Right kidney (tissue), 9 donors: ENCODE measurements at places on chromosomes 2 and 18.

- no peak for DNase-seq
These were observed 129.3 kb downstream of the EXOC6B start for GRCh38 chr2:72696559-72696958.

DNA sequence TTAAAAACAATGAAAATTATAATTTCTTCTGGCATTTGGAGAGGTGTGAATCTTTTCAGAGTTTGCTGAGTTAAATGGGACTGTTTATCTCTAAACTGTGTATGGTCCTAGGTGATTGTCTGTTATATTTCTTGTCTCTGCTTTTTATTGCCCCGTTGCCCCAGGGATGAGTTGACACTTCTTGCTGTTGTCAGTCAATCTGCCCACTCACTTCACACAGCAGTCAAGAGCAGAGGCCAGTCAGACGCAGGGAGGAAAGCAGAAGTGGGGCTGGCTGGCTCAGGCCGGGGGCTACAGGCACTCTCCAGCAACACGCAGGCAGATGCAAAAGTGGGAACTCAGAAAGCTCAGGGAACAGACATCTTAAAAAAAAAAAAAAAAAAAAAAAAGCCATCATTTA is 365.2 kb downstream of the CLIP4 start:
- DNase-seq: no peak

- no peak for DNase-seq
These were observed 298.1 kb downstream of the GALR1 start for GRCh38 chr18:77547757-77548156.

GRCh38 chr2:44330801-44331200 is 30.5 kb downstream of the PREPL start:
- DNase-seq: no peak

DNA sequence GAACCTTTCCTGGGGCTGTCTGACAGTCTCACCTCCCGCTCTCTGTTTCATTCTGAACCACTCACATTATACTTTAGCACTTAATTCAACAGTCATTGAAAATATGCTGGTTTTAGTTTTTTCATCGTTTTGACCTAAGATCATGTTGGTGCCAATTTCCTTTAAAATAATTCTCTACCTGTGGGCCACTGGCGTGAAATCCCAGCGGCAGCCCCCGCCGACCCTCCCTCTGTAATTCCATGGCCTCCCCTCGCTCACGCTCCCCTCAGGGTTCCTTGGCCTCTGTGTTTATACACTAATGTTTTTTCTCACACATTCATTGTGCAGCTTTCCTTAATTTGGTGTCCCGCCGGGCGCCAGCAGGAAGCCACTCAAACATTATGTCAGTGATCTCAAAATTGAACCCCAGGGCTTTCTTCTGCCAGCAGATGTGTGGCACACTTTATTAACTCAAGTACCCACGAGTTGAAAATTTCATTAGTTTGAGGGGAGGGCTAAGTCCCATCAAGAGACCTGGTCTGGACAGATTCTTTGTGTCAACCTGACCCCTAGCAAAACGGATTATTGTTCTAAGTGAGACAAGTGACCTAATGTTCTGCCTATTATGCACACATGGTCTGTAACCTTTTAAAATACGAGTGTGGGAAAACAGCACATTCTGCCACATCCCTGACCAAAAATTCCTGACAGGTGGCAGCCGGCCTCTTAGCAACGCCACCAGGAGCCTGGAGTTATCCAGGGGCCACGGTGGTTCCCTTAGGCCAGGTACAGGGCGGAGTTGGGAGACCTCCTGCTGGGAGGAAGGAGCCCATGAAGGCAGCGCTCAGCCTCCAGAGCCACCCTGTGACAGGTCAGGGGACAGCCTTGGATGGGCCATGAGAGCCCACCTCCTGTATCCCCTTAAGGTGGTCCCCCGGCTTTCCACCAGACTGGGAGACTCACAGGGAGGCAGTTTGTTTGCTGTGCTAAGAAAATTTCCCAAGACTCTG is 53.1 kb downstream of the APOB start:
- DNase-seq: no peak

GRCh38 chr2:132419941-132420340 is 3.3 kb downstream of the GPR39 start:
- DNase-seq: no peak

- no peak for DNase-seq
These were observed 6.9 kb upstream of the SMAD7 start for GRCh38 chr18:48957616-48958015.

GRCh38 chr2:55805686-55806085 is 112.0 kb upstream of the PNPT1 start:
- DNase-seq: no peak

GRCh38 chr2:229780856-229781773 is 66.8 kb upstream of the DNER start:
- peak; percentile 20 for DNase-seq

DNA sequence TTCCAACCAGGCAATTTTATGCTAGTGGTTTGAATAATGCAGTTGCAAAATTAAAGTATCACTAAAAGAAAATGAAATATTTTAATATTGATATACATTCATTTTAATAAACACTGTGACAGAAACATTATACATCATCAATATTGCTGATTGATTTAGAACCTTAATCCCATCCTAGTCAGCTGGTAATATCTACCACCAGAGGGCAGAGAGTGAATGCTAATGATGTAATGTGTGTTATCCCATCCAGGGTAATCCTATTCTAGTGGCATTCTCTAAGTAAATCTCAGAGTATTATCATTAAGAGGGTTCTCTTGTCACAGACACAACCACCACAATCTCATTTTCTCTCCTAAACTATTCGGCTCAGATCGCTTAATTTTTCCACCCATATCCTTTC is 477.4 kb downstream of the CPS1 start:
- no peak for DNase-seq

DNA sequence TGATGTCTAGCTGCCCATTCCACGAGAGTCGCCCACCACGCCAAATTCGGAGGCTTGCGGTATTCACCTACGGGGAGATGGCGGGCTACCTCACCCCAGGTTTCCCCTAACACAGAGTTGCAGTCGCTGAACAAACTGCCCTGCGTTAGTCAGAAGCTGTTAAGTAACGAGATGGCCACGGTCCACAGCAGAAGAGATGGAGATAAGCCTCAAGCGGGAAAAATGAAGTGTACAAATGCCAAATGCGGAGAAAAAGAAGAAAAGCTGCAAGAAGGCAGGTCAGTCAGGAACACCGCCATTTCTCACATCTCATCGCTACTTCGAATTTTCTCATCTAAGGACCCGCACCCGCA is 425 bp downstream of the ASB3 start:
- no peak for DNase-seq

- DNase-seq: no peak
These were observed 59.2 kb upstream of the SCYGR2 start for GRCh38 chr2:227539465-227539956.

GRCh38 chr2:27756544-27757498 is 14.7 kb upstream of the MRPL33 start:
- DNase-seq: no peak

GRCh38 chr2:239576784-239577685 is 176.2 kb upstream of the HDAC4 start:
- no peak for DNase-seq

- DNase-seq: no peak
These were observed 22.0 kb downstream of the RHOB start for GRCh38 chr2:20468549-20469500.

GRCh38 chr18:74899554-74899953 is 301.9 kb downstream of the ZNF407 start:
- DNase-seq: no peak

DNA sequence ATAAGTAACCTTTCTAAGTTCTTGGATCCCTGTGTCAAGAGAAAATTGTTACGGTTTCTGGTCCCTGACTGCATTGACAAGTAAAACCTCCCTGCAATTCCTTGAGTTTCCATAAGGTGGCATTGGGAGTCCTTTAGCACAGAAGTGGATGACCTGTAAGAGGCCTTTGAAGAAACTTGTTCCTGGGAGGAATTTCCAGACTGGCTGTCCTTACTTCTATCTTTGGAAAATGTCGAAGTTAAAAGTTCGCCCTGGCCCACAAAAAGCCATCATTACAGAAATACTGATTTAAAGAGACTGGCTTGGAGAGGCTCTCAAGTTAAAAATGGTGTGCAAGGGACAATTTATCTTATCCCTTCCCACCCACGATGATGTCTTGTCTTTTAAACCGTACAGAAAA is 218.4 kb downstream of the CDH20 start:
- peak; percentile 30 for DNase-seq

- no peak for DNase-seq
These were observed 34.4 kb upstream of the TRAPPC8 start for GRCh38 chr18:31977270-31977872.

- DNase-seq: no peak
These were observed 119.0 kb downstream of the GULP1 start for GRCh38 chr2:188410504-188411235.

DNA sequence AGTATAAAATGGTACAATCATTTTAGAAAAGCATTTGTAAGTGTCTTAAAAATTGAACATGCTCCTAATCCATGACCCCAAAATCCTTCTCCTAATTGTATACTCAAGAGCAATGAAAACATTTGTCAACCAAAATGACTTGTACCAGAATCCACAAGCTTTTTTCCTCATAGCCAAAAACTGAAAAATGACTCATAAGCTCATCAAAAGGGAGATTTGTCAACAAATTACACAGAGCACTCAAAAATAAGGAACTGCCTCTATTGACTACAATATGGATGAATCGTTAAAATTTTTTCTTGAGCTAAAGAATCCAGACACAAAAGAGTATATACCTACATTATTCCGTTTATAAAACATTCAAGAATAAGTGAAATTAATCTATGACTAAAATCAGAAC is 544.8 kb downstream of the ARHGAP15 start:
- no peak for DNase-seq

DNA sequence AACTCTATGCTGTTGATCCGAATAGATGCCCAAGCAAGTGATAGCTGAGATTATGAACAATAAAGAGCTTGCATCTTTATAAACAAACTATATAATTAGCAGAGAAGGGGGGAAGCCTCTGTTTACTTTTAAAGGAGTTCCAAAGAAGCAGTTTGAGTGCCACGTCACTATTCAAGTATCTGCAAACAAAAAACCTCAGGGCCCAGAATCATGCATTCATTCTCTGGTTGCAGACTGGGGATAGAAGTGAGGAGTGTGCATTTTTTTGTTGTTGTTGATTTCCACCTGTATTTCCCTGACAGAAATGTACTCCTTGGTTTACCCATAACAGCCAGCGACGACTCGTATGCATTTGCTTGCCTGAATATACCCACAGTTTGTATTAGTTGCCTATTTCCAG is 264.3 kb downstream of the PTGR3 start:
- DNase-seq: no peak

DNA sequence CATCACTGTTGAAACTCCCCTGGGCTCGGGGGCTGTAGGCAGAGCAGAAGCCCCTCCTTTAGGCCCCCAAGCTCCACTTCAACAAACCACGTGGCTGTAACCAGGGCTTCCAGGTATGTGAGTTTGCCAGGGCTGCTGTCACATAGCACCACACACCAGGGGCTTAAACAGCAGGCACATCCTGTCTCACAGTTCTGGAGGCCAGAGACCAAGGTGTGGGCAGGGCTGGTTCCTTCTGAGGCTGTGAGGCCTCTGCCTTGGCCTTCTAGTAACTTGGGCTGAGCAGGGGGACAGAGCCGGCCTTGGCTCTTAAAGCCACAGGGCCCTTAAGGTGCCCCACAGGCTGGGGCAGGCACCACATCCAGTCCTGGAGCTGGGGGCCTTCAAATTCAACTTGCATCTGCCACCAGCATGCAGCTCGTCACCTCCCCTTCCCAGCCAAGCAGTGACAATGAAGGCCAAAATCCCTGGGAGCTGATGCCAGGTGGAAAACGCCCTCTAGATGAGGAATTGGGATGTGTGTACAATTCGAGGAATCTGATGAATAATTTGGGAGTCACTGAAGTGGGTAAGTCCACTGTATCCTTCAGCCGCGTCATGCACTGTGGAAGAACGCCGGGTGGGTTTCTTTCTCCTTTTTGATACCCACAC is 104.2 kb upstream of the ODC1 start:
- no peak for DNase-seq

- no peak for DNase-seq
These were observed 37.1 kb upstream of the SLC1A4 start for GRCh38 chr2:64952096-64952495.

DNA sequence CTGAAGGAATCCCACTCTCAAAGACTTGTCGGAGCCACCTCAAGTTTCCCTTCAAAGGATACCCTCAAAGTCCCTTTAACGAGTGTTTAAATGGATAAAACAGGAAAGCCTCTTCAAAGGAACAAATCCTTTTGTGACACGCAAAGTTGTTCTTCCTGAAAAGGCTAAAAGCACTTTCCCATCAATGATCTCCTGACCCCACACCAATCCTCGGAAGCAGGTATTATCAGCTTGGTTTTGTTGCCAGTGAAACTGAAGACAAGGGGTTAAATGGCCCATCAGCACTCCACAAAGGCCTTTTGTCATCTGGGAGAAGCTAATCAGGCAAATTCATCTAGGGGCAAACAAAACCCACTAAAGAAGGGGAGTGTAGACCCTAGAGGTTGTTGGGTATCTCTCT is 418.0 kb upstream of the ID2 start:
- DNase-seq: no peak

- DNase-seq: no peak
These were observed 304.3 kb downstream of the CDCA7 start for GRCh38 chr2:173658946-173659371.

DNA sequence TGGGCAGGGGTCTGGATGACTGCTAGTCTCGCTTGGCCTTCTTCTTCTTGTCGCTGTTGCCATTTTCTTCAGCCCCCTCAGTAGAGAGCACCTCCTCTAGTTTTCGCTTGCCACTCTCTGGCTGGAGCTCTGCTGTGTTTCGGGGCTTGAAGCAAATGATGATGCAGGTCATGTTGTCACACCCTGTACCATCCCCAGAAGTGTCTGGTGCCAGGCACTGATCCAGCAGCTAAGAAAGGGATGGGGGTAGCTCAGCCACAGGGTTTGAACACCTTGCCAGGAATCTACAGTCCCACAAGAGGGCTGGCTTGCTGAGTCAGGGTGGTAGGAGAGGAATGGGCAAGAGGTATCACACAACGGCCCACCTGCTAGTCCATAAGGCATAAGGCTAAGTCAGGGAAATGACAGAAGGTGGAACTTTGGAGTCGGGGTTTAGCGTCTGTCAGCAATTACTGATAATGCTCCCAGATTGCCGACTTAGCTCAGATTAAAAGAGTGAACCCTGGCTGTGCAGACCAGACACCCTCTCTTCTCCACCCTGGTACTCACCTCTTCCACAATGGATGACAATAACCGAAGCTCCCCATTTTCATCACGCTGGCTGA is 1.1 kb upstream of the ZNF513 start:
- no peak for DNase-seq

- DNase-seq: no peak
These were observed 2.3 kb upstream of the SPRED2 start for GRCh38 chr2:65434592-65435241.

DNA sequence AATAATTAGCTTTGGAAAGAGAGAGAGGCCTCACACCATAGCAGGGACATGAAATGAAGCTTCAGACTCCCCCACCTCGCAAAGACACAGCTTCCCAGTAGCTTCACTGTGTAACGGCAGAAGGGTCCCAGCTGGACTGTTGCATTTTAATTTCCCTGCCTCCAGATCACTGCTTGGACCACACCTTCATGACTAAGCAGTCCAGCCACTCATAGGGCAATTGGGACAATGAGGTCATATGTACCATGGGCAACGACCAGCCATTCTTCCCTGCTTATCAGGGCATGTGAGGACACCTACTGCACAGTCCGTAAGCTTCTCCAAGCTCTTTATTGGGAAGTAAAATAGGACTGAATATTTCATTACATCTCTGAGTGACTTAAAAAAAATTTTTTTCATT is 183.0 kb downstream of the MREG start:
- peak; percentile 26 for DNase-seq
